NCI-H69 (cell line): ENCODE measurements at places on chromosomes 6 and 20.

DNA sequence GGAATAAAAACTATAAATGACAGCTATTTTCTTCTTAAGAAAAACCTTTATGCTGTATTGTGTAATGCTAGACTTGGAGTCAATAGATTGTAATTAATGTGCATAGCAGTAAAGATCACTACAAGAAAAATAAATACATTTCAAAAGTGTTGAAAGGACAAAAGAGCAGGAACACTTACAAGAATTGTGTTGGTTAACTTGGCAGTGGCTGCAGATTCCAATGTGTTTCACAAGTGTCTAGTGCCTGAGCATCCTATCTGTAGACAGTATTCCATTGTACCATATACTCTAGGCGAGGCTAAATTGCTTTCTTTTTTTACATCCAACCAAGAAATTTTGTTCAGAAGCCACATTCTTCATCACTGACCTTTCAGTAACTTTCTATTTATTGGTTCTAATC, 924.1 kb downstream of the EPHA7 start:
- DNase-seq = no peak

- peak; percentile 15 for DNase-seq
Observed at GRCh38 chr6:18391023-18391422, 3.9 kb downstream of the RNF144B start.

DNA sequence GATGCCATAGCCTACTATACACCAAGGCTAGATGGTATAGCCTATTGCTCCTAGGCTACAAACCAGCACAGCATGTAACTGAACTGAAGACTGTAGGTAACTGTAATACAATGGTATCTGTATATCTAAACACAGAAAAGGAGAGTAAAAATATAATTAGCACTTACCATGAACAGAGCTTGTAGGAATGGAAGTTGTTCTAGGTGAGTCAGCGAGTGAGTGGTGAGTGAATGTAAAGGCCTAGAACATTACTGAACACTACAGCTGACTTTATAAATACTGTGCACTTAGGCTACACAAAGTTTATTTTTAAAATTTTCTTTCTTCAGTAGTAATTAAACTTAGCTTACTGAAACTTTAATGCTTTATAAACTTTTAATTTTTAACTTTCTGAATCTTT, 129.5 kb downstream of the BTBD9 start:
- no peak for DNase-seq

DNA sequence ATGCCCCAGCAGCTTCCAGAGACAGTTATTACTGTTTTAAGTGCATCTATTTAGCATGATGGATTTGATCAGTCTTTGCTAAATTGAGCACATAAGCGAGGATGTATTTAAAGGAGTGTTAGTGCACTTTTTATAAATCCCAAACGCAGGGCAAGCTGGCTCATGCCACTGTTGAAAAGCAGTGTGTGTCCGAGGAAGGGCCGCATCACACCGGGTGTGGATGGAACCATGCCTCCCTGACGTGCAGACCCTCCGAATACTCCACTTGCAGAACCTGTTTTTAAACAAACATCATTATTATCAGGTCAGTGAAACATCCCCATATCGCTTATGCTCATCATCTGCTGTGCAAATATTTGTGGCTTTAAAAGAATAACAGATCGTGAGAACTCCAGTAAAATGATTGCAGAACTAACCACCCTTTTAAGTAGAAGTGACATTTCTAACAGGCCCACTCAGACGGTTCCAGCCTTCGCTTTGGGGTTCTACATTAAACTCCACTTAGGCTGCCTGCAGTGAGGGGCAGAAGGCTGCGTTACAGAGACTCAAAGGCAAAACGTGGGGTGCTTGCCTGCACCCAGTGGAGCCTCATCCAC, 190.1 kb downstream of the CDH4 start:
- DNase-seq = no peak

DNA sequence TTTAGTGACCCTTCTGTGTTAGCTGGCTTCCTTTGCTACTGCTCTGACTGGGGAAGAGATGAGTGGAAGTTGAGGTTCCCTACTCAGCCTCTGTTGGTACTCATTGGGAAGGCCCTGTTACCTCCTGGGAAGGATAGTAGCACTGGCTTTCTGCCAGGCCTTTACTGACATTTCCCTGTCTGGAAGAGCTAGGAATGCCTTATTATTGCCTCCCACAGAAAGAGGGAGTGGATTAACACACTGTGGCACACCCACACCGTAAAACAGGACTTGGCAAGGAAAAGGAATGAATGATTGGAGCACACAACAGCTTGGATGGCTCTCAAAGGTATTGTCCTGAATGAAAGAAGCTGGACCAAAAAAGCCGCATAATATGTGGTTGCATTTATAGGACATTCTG, 12.2 kb downstream of the ZNF831 start:
- DNase-seq = peak; percentile 33

DNA sequence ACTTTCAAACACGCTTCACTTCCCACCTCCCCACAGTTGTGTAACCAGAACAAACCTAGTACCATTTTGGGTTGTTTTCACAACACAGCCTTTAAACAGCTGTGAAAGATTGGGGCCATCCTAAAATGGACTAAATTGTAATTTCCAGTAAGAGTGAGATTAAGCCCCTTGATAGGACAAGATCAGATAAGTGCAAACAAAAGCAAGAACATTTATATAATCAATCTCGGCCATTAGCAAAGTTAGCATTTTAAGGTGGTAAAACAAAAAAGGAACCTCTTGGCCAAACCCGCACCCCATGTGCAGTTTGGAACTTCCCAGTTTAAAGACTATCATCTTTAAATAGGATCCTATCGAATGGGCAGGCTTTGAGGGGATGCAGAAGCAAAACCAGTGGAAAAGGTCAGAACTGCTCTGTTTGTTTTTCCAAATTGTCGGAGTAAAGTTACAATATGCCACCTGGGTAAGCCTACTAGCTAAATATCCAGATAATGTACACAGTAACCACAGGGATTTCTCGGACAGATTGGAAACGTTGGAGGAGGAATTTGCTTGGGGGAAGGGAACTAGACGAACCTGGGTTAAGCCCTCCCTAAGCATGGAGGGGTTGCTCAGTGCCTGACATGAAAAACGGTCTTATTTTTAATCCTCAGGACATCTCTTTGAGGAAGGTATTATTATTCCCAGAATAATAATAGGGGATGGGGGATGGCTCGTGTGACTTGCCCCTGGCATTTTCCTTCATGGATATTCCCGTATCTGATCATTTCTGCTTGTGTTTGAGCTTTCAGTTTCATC, 159.8 kb upstream of the SALL4 start:
- peak; percentile 95 for DNase-seq

- DNase-seq = no peak
Observed at GRCh38 chr6:15966000-15966520, 162.8 kb upstream of the MYLIP start.

GRCh38 chr20:47003223-47003622, 108.6 kb downstream of the EYA2 start:
- DNase-seq = no peak

DNA sequence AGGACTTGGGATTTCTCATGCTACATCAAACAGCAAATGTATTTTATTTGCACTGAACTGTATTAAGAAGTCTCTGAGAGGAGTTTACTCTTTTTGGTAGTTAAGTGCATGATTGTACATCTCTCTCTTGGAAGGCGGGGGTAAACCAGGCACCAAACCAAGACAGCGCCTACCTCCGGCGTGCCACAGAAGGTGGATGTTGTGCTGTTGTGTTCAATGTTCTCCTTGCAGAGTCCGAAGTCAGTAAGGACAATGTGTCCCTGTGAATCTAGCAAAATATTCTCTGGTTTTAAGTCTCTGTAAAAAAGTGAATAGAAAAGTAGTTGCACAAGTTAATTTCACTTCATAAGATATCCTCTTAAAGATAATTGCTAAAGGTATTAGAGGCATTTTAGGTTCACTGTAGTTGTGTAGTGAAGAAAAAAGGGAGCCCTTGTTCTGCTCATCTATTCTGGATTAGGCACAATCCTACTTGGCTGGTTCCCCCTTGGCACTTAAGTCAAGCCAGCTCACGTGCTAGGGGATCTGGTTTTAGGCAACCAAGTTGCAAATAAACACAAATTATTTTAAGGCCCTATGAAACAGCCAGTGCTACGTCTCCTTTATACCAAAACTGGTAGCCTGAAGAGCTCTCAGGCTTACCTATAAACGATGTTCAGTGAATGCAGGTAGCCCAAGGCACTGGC, 119.7 kb upstream of the SLC2A12 start:
- DNase-seq = no peak

DNA sequence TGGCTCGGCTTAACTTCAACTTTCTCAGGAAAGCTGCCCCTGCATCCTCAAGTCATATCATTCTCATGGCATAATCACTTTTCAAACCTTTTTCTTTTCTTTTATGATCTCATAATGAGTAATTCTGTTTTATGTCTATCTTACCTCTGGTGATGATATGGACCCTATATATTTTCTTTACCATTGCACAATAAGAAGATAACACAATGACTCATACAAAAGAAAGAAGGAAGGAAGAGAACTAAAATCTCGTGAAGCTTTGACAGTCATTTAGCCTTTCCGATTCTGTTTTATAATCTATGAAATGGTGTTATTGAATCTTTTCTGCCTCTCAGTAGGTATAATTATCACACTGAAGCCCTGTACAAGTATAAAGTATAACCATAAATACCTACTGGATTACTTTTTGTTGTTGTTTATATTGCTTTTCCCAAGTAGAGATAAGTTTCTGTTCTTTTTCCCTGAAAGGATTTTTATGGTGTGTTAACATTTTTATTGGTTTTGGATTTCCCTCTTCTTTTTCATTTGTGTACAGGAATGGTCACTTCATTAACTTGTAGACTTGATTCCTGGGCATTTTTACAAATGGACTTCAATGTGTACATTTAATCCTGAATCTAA, 300.9 kb downstream of the LAMA2 start:
- no peak for DNase-seq

DNA sequence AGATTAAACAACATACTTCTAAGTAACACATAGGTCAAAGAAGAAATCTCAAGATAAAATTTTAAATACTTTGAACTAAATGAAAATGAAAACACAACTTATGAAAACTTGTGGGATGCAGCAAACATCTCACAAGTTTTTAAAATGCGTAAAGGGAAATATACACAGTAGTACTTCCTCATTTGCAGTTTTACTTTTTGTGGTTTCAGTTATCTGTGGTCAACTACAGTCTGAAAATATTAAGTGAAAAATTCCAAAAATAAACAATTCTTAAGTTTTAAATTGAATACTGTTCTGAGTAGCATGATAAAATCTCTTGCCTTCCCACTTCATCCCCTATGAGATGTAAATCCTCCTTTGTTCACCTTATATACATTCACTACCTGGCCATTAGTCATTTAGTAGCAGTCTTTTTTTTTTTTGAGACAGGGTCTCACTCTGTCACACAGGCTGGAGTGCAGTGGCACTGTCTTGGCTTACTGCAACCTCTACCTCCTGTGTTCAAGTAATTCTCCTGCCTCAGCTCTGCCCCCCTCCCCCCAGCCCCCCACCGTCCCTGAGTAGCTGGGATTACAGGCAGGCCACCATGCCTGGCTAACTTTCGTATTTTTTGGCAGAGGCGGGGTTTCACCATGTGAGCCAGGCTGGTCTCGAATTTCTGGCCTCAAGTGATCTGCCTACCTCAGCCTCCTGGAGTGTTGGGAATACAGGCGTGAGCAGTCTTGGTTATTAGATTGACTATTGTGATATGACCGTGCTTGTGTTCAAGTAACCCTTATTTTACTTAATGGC, 154.6 kb upstream of the AHI1 start:
- DNase-seq = no peak

DNA sequence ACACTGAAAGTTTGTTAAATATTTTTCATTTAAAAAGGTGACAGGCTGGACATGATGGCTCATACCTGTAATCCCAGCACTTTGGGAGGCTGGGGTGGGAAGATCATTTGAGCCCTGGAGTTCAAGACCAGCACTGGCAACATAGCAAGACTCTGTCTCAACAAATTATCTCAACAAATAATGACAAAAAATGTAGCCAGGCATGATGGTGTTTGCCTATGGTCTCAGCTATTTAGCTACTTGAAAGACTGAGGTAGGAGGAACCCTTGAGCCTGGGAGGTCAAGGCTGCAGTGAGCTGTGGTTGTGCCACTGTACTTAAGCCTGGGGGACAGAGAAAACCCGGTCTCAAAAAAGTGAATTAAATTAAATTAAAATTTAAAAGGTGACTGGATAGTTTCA, 56.0 kb upstream of the C6orf118 start:
- no peak for DNase-seq

GRCh38 chr6:93746892-93747291, 327.5 kb upstream of the EPHA7 start:
- DNase-seq = no peak

- peak; percentile 93 for DNase-seq
Observed at GRCh38 chr6:154733183-154733625, at the start of gene SCAF8. TSS of gene SCAF8 (plus strand) at chr6:154733416. CDS start at chr6:154733901, 485 bp downstream.

- DNase-seq = peak; percentile 95
Observed at GRCh38 chr6:159979136-159979874, 10.4 kb downstream of the IGF2R start.

DNA sequence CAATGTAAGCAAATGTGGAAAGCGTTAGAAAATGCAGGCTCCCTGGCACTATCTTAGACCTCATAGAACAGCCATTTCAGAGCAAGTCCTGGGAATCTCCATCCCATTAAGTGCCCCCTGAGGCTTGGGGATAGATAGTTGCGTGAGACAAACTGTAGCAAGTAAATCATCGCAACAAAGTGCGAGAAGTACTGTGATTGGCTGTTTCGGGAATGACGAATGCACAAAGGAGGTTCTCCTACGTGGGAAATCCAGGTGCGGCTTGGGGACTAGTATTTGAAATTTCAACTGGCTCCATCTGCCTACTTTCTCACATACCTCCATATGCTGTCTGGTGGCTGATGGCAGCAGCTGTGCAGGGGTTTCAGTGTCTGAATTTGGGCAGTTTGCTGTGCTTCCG, 84.5 kb downstream of the PLEKHG1 start:
- no peak for DNase-seq

DNA sequence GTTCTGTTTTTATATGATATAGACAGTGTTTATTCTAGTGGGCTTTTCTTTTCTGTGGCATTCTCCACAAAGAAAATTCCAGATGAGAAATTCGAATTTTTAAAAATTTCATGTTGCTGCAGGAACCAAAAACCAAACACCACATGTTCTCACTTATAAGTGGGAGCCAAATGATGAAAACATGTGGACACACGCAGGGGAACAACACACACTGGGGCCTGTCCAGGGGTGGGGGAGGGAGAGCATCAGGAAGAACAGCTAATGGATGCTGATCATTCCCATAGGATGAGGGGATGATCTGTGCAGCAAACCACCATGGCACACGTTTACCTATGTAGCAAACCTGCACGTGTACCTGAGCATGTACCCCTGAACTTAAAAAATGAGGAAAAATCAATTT, 499.0 kb upstream of the SLC35B3 start:
- no peak for DNase-seq

- DNase-seq = no peak
Observed at GRCh38 chr6:142906945-142907470, 38.0 kb downstream of the HIVEP2 start.

- DNase-seq = no peak
Observed at GRCh38 chr20:46875059-46875458, 19.6 kb upstream of the EYA2 start.

- no peak for DNase-seq
Observed at GRCh38 chr6:131083687-131084086, 20.6 kb upstream of the EPB41L2 start.

DNA sequence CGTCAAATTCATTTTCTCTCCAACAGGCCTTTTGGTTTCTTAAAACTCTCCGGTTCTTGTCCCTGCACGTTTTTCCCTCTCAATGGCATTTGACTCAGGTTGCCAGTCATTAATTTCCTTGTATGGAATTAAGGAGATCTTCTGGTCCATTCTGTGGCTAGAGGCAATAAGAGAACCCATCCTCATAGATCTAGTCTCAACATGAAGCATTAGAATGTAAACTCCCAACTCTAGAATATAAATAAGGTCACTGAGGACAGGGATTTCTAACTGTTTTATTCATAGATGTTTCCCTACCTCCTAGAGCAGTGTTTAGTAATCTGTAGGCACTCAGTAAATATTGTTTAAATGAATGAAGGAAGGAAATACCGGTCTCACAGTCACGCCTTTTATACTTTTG, 185.2 kb upstream of the FLRT3 start:
- no peak for DNase-seq
